ENCODE measurements at places on chromosomes 4 and X.
A peak's percentile ranks its signal among the peaks of the same experiment; 100 is the strongest.

- no peak for DNase-seq
These were observed 137.8 kb upstream of the NUDT6 start for GRCh38 chr4:123060039-123060770.

DNA sequence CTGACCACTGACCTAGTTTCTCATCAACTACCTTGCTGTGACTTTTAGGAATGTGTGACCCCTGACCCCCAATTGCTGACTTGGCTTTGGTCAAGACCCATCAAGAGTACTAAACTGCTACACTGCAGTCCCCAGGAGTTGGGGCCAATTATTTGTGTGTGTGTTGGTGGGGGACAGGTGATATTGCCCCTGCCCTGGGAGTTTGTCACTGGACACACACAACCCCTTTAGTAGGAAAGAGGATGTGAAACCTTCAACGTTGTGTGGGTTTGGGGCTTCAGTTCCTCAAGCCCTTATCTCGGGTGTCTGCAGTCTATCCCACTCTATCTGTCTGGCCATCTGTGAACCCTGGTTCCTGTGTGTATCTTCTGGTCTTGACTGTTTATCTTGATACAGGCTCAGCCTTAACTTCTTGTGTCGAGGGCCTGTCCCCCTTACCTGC is 6.5 kb downstream of the SASH3 start:
- DNase-seq = no peak

GRCh38 chr4:76527666-76528065 is 92.6 kb downstream of the SHROOM3 start:
- DNase-seq = peak; percentile 40

GRCh38 chr4:53608242-53608641 is 17.0 kb upstream of the LNX1 start:
- no peak for DNase-seq

DNA sequence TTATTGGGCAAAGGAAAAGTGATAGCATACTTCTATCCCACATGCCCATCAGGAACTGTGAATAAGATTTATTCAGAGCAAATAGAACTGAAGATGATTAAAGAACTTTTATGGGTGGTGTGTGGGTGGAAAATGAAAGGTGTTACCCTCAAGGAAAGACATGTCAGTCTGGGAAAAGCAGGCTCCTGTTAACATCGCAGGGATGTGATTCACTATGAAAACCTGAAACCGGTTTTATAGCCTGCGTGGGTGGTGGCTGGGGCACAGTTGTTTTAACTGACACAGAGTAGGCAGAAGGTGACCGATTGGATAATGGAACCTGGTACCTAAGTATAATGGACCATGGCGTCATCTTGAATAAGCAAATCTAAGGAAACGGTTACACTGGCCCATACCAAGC is 61.3 kb upstream of the CASK start:
- peak; percentile 88 for DNase-seq

DNA sequence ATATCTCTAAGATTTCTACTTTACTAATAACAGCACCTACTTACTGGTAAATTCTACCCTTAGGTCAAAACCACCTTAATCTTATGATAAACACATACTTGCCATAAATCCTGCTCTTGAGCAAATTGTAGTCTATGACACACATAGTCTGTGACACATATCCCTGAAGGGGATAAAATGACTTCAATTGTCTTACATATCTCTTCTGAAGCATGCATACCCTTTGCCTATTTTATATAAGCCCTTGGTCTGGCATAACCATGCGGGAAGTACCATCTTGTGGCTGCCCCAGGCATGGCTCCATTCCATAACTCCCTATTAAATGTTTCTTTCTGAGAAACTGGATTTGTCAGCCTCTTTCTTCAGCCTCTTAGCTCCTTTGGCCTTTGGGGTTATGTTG is 248.9 kb downstream of the SLC7A11 start:
- DNase-seq = peak; percentile 72

- no peak for DNase-seq
These were observed 135.3 kb upstream of the VCX2 start for GRCh38 chrX:8306291-8306925.

DNA sequence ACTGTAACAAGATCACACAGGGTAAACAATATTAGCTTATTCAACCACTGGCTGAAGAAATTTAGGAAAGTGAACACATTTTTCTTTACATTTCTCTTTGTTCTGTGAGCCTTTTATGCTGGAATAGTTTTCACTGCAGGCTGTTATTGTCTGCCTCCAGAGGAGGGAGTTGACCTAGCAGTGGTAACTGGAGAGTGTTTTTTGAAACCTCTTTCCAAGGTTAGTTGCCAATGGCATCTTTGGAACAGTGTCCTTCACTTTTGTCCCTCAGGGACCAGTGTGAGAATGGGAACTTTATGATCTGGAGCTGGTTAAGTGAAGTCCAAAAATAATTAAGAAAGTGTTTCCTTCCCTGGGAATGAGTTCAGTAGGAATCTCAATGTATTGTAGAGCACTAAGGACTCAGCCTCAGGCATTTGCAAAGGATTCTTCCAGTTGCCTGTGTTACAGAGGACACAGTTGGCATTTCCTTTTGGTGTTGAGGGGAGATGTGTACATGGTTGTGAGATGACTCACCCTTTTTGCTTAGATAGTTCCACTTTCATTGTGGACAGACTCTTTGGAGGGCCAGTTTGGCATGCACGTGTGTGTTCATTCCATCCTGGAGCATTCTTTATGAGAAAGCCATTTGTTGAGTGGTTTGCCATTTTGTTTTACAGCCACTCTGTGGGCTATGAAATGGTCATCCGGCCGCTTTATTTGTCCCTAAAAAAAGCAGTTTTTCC is 61.3 kb downstream of the AR start:
- DNase-seq = peak; percentile 66

DNA sequence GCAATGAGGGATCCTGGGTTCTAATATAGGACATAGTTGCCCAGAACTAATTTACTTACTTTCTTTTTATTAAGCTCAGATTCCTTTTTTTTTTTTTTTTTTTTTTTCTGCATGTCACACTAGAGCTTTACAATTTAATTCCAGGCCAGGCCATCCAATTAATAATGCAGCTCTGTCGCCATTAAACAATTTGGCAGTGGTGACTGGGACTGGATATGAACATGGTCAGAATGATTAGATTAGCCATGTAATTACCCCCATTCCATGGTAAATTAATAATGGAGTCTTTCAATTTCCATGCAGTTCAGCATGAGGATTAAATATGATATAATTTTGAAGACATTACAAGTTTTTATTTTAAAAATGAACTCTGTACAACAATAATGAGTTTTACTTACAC is 226.9 kb upstream of the ANXA3 start:
- no peak for DNase-seq

DNA sequence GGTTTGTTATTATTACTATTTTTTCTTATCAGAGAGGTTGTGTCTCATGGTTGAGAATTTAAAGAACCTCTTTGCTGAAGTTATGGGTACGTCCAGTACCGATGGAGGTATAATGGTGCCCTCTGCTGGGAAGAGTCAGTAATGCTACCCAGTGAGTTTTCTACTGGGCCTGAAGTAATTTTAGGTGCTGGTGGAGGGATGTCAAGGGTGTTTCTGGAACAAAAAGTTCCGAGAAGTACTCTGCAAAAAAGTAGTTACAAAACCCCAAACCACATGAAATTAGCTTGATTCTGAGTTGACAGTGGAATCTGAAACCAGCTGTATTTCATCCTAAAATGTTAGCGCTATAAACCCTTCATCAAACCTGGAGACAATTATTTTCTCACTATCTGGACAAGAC is 102.5 kb upstream of the MID1 start:
- DNase-seq = peak; percentile 31

DNA sequence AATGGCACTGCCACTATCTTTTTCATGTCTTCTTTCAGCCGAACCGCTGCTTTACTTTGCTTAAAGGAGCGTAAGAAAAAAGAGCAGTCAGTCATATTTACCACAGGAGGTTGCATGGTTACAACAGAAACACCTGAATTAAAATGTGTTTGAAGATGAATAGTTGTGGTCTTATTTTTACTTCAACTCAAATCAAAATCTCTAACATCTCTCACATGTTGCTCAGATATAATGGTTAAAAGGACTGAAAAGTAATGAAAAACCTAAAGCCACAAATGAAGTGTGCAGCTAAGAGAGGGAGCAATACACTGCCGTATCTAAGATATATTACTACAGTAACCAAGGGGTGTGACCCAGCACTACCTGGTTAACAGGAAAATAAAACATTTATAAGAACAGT is 27.4 kb downstream of the FAM13A start:
- no peak for DNase-seq

- DNase-seq = no peak
These were observed 86.5 kb downstream of the CPZ start for GRCh38 chr4:8679032-8679431.

DNA sequence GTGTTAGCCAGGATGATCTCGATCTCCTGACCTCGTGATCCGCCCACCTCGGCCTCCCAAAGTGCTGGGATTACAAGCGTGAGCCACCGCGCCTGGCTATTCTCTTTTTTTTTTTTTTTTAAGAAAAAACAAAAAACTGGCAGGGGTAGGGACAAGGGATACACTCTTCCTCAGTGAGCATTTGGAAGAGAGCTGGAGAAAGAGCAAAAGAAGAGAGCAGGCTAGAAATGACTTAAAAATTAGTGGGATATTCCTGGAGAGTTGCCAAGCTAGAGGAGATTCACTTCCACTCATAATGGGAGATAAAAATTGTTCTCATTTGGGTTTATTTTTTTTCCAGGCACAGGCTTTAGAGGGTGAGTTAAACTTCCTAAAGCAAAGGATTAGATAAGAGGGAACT is 140.0 kb upstream of the SCML1 start:
- no peak for DNase-seq

DNA sequence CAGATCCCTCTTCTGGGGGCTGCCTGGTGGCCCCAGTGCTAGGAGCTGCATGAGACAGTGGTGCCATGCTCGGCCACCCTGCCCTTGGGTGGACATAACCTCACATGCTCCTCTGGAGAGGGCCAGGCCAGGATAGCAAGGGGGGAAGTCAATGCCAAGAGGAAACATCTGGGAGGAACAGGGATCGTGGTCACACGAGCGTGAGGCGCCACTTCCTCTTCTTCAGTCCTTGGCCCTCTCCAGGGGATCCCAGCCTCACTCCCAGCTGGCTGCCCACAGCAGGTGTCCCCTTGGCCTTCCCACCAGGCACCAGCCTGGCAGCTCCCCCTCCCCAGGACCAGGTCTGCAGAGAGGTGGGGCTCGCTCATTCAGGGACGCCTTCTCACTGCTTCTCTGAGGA is 28.6 kb downstream of the TBC1D14 start:
- DNase-seq = no peak

DNA sequence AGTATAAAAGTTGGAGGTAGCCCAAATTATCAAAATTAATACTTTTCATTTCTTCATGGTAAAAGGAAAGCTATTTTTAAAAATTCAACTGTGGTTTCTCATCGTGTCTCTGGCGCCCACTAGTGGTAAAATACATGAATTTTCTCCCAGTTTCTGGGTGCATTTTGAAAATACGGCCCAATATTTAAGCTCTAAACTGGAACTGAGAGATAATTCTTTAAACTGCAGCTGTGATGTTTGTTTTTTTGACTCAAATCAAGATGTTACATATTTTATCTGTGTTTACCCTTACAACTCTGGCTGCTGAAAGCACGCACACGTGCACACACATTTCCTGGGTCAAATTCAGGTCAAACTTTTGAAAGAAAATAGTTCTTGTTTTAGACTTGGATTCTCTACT is 123.9 kb upstream of the ACSL4 start:
- no peak for DNase-seq

DNA sequence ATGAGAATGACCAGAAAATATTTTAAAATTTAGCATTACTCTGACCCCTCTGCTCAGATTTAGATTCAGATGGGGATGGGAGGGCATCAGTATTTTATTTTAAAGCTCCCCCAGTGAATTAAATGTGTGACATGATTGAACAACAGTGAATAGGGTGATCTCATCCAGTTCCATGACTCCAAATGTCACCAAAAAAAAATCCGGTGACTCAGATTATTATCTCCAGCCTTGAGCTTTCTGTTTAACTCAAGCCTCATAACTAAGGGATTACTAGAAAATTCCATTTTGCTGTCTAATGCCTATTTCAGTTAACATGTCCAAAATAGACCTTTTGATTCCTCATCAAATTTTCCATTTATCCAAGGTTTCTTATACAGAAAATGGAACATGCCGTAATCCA is 121.8 kb upstream of the TMEM47 start:
- DNase-seq = peak; percentile 37

GRCh38 chrX:111521169-111521568 is 9.7 kb downstream of the SERTM2 start:
- no peak for DNase-seq

- DNase-seq = peak; percentile 86
These were observed 21.5 kb downstream of the FAM114A1 start for GRCh38 chr4:38889143-38889542.

- DNase-seq = no peak
These were observed 11.8 kb upstream of the HPGDS start for GRCh38 chr4:94354474-94354896.

DNA sequence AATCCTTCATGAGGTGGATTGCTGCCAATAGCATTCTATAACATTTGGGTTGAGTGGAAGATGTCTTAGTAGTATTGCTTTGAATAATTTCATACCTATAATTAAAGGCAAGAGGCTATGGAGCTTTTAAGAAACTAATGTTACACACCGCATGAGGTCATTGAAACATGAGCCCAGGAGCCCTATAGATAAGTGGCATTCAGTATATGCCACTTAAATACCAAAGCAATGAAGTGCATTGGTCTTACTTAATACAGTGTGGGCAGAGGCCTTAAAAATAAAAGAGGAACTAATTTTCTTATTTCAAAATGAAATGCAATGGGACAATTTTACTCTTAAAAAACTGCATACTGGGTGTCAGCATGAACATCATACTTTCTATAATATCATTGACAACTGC is 47.5 kb downstream of the SPATA18 start:
- peak; percentile 79 for DNase-seq

DNA sequence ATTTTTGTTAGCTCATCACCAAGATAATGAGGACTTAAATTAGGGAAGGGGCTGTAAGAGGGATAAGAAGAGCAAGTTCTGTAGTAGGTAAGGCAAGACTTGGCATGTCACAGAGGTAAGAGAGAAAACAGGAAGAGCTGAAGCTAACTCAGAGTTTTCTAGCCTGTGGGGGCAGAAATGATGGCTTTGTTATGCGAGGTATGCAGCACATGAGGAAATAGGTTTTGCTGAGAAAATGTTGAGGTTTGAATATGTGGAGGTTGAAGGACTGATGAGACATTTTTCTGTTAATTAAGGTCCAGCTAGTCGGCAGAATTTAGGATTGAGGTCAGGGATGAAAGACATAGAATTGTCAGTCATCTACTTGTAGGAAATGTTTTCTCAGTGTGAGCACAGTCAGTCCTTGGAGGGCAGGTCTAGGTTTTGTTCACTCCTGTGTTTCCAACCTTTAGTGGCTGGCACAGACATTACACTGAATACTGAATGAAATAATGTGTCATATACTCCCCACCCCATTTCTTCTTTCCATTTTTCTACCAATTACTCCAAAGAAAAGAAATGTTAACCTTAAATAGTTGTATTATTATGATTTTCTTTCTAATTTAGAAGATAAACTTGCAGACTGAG is 154.0 kb upstream of the AADAT start:
- peak; percentile 83 for DNase-seq

DNA sequence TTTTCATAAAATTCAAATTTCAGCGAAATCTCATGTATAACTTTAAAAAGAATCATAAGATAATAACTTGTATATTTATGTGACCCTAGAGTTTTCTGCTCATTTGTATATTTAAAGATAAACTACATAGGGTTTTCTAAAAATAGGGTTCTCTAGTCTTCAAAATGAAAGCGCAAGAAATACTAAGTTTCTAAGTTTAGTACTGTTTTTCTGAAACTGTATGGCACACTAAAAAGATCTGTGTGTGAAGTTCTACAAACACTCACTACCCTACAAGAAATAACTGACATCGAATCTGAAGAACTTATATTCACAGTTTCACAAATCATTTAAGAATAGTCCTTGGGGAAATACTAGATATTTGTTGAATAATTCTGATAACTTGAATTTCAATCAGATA is 38.7 kb upstream of the NDST4 start:
- DNase-seq = no peak
